ENCODE measurements at places on chromosomes 7 and 10.

- no peak for ATAC-seq
Measured at GRCh38 chr10:3969876-3970666, 185.1 kb upstream of the KLF6 start.

DNA sequence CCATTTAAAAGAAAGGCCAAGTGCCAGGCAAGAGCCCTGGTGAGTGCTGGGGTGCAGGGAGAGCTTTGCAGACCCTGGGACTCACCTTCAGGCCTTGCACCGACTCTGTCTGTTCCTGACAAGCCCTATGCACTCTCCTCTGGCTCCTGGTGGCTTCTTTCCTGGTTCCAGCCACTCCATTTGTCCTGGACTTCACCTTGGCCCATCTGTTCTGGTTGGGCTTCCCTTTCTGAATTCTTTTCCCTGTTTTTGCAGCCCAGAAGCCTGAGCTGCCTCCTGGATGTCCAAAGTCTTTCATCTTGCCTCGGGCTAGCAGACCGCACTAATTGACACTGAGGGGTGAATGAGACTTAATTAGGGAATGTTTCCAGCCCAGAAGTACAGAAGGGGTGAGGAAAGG is 60.5 kb downstream of the PYROXD2 start:
- no peak for ATAC-seq

DNA sequence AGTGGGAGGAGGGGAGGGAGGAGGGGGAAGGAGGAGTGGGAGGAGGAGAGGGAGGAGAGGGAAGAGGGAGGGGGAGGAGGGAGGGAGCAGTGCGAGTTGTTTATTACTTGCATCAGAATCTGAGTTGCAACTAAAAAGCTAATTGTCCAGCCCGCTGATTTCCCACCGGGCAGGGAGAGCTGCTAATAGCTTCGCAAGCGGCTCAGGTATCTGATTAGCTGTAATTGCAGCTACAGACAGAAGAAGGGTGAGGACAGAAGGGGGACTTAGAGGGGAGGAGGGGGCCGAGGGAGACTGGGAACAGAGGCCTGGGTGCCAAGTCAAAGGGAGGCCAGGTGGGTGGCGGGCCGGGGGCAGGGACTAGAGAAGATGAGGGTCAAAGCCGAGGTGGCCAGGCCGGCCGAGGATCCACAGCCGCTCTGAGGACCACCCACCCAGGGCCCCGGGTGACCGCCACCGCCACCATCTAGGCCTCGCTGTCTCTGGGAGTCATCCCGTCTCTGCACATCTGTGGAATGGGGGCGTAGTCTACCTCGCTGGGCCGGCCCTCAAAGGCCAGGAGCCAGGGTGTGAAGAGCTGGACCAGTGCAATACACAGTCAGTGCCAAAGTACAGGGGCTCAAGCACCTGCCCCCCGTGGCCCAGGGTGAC is 54.2 kb downstream of the MICALL2 start:
- ATAC-seq, result peak; percentile 17

DNA sequence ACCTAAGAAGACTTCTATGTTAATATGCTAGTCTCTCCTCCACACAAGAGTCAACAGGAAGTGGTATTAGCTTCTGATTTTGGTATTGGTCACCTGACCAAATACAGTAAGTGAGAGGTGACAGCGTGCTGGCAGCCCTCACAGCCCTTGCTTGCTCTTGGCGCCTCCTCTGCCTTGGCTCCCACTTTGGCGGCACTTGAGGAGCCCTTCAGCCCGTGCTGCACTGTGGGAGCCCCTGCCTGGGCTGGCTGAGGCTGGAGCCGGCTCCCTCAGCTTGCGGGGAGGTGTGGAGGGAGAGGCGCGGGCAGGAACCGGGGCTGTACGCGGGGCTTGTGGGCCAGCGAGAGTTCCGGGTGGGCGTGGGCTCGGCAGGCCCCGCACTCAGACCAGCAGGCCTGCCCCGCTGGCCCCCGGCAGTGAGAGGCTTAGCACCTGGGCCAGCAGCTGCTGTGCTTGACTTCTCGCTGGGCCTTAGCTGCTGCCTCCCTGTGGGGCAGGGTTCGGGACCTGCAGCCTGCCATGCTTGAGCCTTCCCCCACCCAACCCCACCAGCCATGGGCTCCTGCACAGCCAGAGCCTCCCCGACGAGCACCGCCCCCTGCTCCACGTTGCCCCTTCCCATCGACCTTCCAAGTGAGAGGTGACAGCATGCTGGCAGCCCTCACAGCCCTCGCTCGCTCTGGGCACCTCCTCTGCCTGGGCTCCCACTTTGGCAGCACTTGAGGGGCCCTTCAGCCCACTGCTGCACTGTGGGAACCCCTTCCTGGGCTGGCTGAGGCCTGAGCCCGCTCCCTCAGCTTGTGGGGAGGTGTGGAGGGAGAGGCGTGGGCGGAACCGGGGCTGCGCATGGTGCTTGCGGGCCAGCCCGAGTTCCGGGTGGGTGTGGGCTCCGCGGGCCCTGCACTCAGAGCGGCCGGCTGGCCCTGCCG is 4.2 kb upstream of the ACSL5 start:
- ATAC-seq, result no peak

DNA sequence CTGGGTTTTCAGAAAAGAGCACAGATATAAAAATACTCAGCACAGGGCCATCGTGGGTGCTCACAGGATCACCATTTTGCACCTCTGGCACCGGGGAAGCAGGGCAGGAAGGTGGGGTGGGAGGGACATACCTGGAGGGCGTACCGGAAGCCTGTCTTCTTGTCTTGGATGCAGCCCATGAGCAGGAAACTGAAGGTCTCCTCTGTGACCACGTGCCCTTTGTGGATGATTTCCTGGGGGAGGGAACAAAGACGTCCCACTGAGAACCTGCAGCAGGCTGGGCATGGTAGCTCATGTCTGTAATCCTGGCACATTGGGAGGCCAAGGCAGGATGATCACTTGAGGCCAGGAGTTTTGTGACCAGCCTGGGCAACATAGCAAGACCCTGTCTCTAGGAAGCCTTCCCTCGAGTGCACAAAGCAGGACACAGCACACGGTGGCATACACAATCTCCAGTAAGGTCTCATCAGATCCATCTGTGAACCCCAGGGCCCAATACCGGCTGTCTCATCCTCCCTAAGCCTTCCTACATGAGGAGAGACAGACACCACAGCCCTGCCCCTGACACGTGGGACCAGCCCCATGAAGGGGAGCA is 9.5 kb downstream of the PTCD1 start:
- no peak for ATAC-seq

DNA sequence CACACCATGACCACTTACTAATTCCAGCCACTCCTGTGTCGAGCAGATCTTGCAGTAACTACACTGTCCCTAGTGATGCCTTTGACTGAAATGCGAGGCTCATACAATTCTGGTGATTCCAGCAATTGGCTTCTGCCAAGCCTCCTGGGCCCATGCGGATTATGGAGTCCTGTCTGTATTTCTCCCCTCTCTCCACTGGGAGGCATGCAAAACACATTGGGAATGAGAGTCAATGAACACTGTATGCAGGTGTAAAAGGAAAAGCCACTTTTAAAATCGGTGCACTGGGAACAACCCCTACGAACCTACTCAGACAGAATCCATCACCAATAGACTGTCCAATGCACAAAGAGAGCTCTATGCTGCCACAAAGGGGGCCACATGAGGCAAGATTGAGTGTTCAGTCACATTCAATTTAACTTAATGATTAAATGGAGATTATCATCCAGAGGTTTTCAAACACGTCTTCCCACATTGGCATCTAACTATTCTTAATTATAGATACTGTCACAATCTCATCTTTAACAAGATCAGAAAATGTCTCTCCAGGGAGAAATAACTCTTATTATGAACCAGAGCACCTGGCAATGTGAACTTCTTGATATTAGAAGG is 550.6 kb downstream of the GLRX3 start:
- ATAC-seq, result no peak

- ATAC-seq, result peak; percentile 76
Measured at GRCh38 chr10:18204039-18204835, 64.0 kb downstream of the CACNB2 start.

DNA sequence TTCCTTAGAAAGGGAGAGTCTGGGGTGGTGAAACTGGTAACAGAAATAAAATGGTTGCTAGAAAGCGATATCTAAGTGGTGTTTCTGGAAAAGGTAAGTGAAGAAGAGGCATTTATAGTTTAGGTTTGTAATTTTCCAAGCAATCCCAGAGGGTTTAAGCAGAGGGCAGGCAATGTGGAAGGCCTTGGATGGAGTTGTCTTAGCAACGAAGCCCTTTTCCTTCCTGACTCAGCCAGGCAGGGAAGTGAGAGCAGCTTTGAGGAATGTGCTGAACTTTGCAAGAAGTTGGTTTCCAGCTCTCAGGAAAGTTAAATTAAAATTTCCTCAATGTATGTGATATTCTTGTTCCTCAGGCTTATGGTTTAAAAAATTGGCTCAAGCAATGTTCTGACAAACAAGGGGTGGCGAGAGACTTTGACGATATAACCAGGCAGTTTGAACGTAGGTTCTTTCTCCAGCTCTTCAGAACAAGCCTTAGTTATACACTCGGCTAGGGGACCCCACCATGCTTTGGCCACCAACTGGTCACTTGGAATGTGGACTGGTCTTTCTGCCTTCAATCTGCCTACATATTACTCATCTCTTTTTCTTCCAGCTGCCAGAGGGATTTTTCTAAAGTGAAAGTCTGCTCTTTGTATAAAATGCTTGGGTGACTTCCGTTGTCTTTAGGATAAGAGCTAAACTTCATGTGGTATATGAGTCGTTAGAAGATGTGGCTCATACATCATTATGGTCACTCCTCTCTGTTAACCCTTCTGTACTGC is 66.9 kb upstream of the SLC25A13 start:
- peak; percentile 95 for ATAC-seq

GRCh38 chr10:125768219-125768855 is 7.3 kb downstream of the MMP21 start:
- peak; percentile 50 for ATAC-seq

DNA sequence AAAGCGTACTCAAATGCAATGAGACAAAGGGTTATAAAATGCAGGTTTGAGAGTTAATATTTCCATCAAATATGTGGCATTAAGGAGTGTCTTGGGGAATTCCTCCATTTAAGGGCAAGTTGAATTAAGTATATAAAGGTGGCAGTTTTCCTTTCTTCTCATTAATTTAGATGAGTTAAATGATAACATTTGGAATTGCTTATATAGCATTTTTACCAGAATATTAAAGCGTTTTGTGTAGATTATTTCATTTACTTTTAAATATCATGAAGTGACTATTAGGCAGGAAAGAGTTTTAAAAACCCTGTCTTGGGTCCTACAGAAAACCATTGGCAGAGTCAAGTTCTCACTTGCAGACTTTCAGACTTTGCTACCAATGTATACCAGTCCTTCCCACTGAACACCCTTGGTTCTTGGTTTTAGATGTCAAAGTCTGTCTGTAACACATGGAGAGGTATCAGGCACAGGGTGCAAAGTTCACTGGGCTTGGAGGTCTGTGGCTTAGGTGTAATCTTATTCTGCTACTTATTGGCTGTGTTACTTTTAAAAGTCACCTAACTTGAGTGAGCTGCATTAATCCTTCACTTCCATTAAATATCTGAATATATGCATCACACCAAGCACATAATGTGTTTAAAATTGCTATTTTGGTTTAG is 51.0 kb downstream of the ASB4 start:
- ATAC-seq, result no peak

- no peak for ATAC-seq
Measured at GRCh38 chr7:152702-153391, 39.5 kb upstream of the FAM20C start.

DNA sequence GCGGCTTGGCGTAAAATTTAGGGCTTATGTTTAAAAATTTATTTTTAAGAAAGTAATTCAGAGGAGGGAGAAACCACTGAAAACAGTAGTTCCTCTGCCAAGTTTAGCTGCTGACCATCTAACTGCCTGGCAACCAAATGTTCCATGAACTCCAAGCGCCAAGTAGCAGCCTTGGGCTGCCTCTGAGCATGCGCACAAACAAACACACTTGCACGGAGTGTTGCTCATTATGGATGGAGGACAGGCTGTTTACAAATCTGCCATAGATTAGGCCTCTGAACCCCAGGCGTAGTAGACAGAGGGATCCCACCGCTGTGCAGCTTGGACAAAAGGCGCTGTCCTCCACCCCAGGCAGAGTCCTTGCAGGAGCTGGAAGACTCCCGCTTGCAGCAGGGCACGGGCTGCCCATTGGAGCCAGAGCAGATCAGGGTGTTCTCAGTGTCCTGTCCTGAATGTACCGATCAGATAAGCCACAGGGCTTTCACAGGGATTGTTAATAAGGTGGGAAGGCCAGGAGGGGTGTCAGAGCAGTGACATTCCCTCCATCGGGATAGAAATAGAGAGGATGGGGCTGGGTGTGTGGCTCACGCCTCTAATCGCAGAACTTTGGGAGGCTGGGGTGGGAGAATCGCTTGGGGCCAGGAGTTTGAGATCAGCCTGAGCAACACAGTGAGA is 47.7 kb upstream of the LYZL1 start:
- ATAC-seq, result no peak

GRCh38 chr7:103944230-103944900 is 45.1 kb downstream of the RELN start:
- ATAC-seq, result no peak

DNA sequence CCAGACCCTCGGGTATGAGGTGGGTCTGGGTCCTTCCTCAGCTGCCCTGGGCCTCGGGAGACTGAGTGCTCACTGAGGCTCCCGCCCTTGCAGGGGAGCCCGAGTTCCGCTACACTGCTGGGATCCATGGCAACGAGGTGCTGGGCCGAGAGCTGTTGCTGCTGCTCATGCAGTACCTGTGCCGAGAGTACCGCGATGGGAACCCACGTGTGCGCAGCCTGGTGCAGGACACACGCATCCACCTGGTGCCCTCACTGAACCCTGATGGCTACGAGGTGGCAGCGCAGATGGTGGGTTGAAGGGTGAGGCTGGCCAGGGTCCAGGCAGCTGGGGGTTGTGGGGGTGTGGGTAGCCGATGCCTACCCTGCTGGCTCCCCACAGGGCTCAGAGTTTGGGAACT is 7.6 kb downstream of the AEBP1 start:
- ATAC-seq, result no peak

- no peak for ATAC-seq
Measured at GRCh38 chr7:138458576-138459412, 1.3 kb upstream of the TRIM24 start.

DNA sequence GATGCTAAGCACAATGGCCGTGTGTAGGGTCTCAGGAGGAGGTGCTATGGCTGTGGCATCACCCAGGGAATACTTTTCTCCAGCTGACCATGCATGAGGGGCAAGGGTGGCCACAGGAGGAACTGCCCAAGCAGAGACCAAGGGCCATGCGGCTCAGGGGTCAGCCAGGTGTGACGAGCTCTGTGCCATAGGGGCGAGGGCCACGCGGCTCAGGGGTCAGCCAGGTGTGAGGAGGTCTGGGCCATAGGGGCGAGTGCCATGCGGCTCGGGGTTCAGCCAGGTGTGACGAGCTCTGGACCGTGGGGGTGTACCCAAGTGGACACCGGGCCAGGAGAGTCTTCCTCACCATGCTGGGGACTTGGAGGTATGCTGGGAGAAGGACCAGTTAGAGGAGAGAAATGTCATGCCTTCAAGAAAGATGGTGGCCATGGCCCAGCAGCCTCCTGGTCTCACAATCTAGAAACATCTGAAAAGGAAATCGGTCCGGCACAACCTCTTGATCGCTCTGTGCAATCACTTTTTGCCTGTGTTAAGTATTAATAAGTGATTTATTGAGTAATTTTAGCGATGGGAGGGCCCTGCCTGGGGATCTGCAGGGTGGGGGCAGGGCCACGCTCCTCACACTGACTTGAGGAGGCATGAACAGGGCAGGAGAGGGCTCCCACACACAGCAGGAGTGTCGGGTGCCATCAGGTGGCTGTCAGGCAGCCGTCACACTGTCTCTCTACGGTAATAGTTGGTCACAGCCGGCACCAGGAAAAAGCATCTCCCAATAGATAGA is 265.0 kb downstream of the ADARB2 start:
- ATAC-seq, result no peak

All from SK-N-SH treated with all-trans-retinoic acid at 6 μM for 48 hours (cell line).